ENCODE measurements at places on chromosomes 16 and 17.

- no peak for DNase-seq
Observed at GRCh38 chr16:82703161-82703560, 76.4 kb downstream of the CDH13 start.

DNA sequence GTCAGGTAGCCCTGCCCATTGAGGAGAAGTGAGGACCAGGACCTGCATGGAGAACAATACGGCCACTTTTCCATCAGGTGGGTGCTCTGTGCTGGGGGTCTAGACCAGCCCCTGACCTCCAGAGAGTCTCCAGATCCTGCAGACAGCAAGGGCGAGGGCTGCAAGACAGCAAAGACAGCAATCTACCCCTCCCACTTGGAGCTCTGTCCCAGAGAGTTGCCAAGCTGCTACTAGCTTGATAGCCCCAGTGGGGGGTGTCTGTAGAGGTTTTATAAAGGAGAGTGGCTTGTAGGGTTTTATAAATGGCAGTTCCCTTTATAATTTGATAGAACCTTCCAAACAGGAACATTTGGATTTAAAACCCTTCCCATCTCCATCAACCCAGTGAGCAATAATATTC, 16.7 kb upstream of the SLFN11 start:
- no peak for DNase-seq

DNA sequence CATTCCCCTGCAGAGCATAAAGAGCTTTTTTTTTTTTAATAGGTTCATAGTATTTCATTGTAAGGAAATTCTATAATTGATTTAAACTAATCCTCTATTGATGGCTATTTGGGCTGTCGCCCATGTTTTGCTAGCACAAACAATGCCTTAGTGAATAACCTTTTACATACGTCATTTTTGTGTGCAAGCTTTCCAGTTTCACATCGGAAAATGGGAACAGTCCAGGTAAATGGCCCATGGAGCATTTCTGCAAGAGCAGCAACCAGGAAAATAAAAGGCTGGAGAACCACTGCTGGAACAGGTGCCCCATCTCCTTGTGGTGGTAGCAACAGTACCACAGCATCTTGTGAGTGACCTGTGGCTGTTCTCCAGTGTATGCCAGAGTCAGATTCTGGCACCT, 48.6 kb downstream of the CDH1 start:
- DNase-seq, result no peak

DNA sequence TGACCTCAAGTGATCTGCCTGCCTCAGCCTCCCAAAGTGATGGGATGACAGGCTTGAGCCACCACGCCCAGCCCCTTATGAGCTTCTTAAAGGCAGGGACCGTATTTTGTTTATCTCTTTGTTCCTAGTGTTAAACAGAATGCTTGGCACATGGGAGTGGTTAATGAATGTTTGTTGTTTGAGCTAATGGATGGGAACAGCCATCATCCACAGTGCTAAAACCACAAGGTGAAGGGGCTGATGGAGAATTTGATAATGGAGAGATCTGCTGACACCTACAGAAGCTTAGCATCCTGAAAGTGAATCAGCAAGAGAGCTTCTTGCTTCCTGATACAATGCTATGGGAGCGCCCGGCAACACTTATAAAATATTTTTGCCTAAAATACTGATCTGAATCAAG, 8.6 kb upstream of the CDH1 start:
- DNase-seq, result no peak

- no peak for DNase-seq
Observed at GRCh38 chr16:59242556-59242955, 508.4 kb upstream of the GOT2 start.

DNA sequence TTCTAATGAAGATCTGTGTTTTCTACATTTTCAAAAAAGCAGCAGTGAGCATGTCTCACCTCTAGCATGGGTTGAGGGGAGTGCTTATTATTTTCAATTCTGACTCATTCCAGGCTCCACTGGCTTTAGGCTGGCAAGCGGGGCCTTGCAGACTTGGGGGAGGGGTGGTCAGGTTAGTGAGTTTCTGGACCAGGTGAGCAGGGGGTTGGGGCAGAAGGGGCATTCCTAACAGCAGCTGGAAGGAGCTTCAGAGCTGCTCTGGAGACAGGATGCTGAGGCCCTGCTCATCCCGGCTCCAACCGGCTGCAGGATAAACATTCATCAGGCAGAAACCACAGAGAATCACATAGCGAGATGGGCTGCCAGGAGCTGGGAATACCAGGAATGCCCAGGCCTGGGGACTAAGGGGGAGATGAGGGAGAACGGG, 10.5 kb upstream of the KRT19 start:
- DNase-seq, result no peak

GRCh38 chr16:48000622-48001021, 155.2 kb downstream of the ABCC12 start:
- no peak for DNase-seq

- DNase-seq, result no peak
Observed at GRCh38 chr17:77435272-77436057, 294.7 kb downstream of the SEC14L1 start.

- no peak for DNase-seq
Observed at GRCh38 chr17:48445248-48445620, 15.2 kb upstream of the SKAP1 start.

- DNase-seq, result no peak
Observed at GRCh38 chr17:7849751-7850504, 4.9 kb upstream of the TMEM88 start.

DNA sequence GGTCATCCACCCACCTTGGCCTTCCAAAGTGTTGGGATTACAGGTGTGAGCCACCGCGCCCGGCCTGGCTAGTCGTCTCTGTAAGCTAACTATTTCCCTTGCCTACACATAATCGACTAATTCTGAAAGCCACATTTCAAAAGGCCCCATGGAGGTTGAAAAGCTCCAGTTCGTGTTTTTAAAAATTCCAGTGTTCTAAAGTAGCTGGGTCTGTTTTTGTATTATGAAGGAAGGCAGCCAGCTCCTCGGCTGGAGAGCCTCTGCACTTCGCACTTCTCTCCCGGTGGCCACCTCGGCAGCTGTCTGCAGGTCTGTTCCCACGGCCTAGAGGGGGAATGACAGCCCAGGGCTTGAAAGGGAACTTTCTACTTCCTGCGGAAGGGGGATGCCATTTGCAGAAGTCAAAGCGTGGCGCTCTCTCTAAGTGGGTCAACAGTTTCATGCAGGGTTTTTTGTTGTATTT, 16.9 kb downstream of the HASPIN start:
- DNase-seq, result no peak

DNA sequence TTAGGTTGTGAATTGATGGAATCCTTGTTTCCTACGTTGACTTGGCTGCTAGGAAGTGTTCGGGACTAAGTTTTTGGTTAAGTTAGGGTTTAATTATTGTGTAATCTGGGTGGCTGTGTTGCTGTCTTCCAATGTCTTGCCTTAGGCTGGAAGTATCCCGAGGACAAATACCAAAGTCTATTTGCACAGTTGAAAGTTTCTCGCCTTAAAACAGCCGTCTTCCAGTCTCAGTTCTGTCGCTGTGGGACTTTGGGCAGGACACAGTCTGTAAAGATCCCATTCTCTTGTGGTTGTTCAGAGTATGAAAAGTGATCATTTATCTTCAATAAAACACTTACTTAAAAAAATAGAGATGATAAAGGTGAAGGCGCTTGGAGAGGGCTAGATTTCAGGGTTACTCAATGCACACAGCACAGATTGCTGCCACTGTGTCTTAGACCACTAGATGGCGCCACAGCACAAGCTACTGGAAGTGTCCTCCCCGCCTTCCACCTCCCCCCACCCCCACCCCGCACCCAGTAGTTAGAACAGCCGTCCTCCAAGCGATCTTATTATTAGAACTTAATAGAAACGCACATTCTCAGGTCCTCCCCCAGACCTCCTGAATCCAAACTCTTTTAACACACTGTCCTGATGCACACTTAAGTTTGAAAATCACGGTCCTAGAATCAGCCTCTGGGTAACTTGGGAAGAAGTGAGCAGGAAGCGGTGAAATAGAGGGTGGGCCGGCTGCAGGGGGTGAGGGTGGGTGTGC, 45.8 kb downstream of the AKAP1 start:
- peak; percentile 42 for DNase-seq

- DNase-seq, result no peak
Observed at GRCh38 chr16:28309811-28310311, 17.5 kb downstream of the SBK1 start.

Data from left renal cortex interstitium (tissue), 4 donors.